ENCODE measurements at places on chromosomes 5 and 9. TPM values are rescaled to one million over a fixed set of nuclear protein-coding genes. Genes with fewer than 3 reads are reported as not detected.

Gene FCN2
- not detected for total RNA-seq

Gene OMD
- not detected for total RNA-seq

Gene PDCD1LG2
- 0.89 TPM for total RNA-seq

Gene PHYHD1
- 6.0 TPM for total RNA-seq

Gene GABRA1
- total RNA-seq, result not detected

Gene SLC36A2
- not detected for total RNA-seq

Gene TMEM174
- 0.13 TPM for total RNA-seq

Gene SAXO1
- 0.51 TPM for total RNA-seq

Gene EFNA5
- total RNA-seq, result 17.6 TPM

Gene TMEM232
- total RNA-seq, result 1.3 TPM

Gene PCDHB13
- 0.16 TPM for total RNA-seq

Gene SLC44A1
- 23.6 TPM for total RNA-seq

Gene SPINK1
- total RNA-seq, result not detected

Gene SLC6A19
- not detected for total RNA-seq

Gene SGCD
- 0.76 TPM for total RNA-seq

Gene LCN15
- total RNA-seq, result not detected

Gene FOXD4
- total RNA-seq, result not detected

Gene CACNA1B
- total RNA-seq, result 0.16 TPM

Gene EDIL3
- 193 TPM for total RNA-seq

Gene PPP3R2
- total RNA-seq, result not detected

Gene TNPO1
- total RNA-seq, result 73.9 TPM

Gene PLAC8L1
- not detected for total RNA-seq

Gene INSL4
- not detected for total RNA-seq

Gene SLC45A2
- not detected for total RNA-seq

Gene WDR31
- 1.8 TPM for total RNA-seq
